ENCODE measurements at places on chromosomes 7 and 10.

- no peak for DNase-seq
Measured at GRCh38 chr7:108634036-108634435, 64.4 kb downstream of the DNAJB9 start.

- DNase-seq = no peak
Measured at GRCh38 chr10:121261665-121262064, 336.6 kb downstream of the FGFR2 start.

DNA sequence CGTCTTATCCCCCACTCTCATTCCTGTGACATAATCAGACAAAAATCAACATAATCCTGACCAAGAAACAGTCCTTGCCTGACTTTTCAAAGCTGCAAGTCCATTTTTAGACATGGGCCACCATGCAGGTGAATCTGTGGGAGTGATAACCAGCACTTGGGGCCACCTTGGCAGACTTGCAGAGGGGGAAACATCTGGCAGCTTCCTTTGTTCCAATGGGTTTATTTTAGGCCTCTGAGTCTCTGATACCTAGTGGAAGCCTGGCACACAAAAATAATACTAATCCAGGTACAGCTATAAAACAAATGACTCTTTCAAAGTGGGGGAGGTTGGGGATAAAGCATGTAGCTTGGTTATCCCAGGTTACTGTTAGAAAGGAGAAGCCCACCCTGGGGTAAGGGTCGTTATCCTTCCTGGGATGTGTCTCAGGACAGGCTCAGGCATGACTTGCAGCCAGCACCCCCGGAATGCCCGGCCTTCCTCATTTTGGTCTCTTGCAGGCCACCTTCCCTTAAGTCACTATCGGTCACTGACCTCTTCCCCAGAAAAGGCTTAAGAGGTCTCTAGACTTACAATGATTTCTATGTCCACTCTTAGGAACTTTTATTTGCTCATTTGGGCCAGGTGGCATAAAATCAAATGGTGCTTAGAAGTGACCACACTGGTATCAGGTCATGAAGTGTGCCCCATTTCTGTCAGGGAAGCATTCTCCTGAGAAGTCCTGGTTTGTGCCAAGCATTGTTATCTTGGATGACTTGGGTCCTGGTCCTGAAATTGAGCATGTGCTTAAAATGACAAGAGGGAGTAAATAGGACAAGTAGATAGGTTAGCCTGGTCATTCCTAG, 37.6 kb downstream of the EEPD1 start:
- no peak for DNase-seq

- peak; percentile 58 for DNase-seq
Measured at GRCh38 chr7:100691676-100692577, 2.1 kb downstream of the GIGYF1 start.

DNA sequence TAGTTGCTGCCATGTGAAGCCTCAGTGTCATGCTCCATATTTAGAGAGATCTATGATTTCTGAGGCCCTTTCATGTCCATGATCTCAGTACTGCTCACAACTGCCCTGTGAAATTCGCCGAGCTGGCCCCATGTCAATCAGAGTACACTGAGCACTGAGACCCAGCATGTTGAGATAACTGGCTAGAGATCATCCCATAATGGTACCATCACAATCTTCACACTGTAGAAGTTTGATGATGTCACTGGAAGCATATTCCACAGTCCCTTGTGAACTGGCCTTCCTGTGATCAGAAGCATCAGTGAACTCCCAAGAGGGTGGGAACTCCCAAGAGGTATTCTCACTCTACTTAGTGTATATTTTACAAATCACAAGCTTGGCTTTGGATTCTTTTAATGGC, 116.0 kb downstream of the EGFR start:
- DNase-seq = no peak

DNA sequence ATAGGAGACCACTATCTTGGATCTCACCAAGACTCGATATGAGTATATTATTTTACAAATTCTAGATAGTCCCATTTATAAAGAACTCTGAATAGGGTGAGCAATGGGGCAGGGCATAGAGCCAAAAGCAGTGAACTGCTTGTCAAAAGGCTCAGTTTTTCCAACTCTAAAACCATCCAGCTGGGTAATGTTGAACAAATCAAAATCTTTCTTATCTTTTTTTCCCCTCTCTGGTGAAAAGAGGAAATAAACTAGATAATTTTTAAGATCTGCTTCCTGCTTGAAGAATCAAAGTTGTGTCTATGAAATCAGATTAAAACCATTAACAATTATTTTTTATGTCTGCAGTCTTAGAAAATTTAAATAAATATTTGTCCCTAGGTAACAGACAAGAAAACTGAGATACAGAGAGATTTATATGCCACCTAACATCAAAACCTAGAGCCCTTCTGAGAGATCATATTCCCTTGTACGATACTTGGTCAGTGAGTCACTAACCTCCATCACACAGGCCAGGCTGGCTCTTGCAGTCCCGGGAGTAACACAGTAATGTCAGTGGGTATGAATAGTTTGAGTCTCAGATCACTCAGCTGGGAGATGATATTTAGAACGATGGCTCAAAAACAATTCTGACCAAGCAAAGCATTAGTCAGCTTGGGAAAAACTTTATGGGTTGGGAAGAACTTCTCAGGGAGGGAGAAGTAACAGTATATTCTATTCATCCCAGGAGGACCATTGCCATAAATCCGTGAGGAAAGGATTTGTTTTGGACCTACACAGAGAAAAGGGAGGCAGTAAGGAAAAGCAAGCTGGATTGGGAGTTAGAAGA, 178.8 kb downstream of the REEP3 start:
- DNase-seq = no peak

- no peak for DNase-seq
Measured at GRCh38 chr10:127832501-127832900, 60.2 kb downstream of the CLRN3 start.

DNA sequence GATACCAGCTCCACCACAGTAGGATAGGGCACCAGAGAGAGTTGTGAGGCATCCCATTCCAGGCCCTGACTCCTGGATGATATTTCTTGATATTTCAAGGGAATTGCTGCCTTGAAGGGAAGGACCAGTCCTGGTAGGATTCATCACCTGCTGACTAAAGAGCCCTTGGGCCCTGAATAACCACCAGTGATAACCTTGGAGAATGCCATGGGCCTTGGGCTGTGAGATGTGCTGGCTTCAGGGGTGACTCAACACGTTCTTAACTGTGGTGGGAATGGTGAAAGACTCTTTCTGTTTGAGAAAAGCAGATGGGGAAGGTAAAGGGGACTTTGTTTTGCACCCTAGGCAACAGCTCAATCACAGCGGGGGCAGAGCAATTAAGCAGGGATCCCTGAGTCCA, 21.4 kb upstream of the ASZ1 start:
- DNase-seq = no peak

DNA sequence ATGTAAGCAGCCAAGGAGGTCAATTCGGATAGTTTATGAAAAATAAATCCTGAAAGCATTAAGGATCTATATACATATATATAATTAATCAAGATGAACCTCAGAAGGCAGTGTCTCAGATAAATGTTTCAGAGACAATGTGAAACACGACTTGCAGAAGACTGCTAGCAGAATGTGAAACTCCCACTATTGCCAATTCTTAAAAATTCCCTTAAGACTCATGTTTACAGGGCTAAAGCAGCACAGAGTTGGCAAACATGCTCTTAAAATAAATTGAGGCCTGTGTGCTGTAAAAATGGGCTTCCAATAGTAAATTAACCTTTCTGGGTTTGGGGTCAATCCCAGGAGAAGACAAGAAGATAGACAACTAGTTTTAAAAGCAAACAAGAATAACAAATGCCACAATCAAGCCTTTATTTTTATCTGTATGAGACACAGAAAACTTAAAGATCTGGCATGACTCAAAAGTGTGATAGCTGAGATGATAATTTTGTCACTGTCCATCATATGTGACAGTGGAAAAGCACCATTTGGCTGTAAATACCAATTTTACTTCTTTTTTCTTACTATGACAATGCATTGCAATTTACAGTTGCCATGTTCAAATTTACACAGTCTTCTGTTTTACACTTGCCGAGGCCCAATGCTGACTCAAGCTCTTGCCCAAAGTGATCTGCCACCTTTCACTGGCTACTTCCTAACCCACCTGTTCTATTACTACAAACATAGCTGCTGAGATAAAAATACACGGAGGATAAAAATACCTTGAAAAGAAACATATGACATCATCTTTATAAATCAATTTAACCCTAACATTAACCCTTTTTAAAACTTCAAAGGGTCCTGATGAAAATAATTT, 78.6 kb downstream of the CHCHD3 start:
- no peak for DNase-seq

DNA sequence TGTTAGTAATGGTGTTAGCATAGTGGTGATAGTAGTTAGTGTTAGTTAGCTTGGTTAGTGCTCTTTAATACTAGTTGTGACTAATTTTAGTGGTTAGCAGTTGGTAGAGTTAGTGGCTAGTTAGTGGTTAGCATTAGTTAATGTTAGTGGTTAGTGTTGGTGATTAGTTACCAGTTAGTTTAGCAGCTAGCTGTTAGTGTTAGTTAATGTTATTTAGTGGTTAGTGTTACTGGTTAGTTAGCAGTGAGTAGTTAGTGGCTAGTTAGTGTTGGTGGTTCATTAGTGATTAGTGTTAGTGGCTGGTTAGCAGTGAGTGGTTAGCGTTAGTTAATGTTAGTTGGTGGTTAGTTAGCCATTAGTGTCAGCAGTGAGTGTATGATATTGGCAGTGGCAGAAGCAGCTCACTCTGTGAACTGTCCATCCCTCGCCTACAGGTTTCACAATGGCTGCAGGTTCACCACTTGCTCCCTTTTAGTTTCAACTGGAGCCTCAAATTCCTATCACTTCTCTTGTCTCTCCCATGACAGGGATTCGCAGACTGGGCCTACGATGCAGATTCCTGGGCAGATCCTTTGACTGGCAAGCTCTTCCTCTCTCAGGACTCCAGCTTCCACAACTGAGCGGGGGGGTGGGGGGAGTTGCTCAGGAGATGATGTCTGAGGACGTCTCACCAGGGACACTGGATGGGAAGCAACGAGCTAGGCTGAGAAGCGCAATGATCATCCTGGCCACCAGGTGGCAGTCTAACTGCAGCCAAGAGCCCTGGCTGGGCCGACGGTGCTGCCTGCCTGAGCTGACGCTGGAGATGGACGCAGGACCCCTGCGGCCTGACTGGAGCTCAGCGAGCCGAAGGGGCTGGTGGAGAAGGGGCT, 19.5 kb downstream of the GHRHR start:
- DNase-seq = peak; percentile 36

GRCh38 chr7:157520249-157520648, 183.4 kb downstream of the DNAJB6 start:
- DNase-seq = no peak

DNA sequence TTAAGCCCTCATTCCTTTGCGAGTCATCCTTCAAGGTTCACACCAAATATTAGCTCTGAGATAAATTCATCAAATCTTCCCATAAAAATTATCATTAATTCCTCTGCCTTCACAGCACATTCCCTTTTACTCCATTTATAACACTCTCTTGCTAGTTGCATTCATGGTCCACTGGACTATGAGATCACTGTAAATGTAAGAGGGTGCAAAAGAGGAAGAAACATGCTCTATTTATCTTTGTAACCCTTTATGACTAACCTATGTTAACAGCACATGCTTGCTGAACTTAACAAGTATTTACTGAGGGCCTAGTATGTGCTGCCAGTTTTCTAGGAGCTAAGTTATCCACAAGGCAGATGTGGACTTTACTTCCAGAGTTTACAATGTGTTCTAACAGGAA, 86.7 kb upstream of the TMEM168 start:
- DNase-seq = no peak

DNA sequence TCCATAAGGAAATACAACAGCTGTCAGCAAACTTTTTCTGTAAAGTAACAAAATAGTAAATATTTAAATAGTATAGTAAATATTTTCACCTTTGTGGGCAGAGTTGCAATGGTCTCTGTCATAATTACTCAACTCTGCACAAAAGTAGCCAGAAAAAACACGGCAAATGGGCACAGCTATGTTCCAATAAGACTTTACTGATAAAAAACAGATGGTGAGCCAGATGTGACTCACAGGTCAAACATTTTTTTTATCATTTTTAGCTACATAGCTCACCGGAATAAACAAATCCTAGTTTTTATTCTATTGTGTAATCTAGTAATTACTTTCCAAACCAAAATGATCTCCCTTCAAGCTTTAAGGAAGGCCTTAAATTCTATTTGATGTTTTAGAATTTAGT, 55.3 kb downstream of the NCAPG2 start:
- DNase-seq = no peak

GRCh38 chr7:115368998-115369397, 447.1 kb downstream of the MDFIC start:
- DNase-seq = no peak

- DNase-seq = no peak
Measured at GRCh38 chr10:51501396-51501795, 198.0 kb downstream of the CSTF2T start.

- DNase-seq = no peak
Measured at GRCh38 chr10:17239345-17240085, 11.5 kb downstream of the VIM start.

DNA sequence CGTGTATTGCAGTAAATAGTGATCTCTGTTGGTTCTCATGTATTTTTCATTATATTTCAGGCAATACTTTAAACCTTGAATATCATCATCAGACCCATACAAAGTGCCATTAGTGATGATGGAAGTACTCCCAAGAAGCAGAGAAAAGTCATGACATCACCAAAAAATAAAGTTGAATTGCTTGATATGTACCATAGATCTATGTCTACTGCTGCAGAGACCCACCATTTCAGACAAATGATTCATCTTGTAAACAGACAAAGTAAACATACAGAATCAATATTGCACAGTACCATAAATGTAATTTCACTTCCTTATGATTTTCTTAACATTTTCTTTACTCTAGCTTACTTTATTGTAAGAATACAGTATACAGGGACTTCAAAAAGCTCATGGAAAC, 347.8 kb downstream of the IPMK start:
- DNase-seq = no peak

DNA sequence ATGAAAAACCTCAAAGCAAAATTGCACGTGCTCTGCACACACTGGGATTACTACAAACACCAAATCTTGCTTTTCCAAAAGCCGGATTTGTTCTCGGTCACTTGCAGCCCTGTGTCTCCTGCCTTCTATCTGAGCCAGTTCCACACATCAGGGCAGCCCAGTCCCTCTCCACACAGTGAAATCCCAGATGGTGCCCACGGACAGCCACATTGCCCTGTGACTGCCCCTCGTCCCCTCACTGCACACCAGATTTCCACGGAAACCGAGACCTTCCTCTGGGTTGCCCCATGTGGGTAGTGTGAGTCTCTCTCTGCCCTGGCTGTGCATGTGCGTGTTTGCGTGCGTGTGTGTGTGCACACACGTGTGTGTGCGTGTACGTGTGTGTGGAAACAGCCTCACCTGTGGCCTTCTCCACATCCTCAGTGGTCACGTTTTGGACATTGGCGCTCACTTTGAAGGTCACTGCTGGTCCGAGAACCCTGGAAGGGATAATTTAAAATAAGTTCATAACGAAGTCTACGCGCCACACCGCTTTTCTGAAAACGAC, 506.7 kb downstream of the PTPRN2 start:
- no peak for DNase-seq

GRCh38 chr7:121744319-121744718, 128.6 kb upstream of the PTPRZ1 start:
- no peak for DNase-seq

Data from stimulated activated CD4-positive, alpha-beta T cell treated with anti-CD3 and anti-CD28 coated beads, Interleukin-1b, Interleukin-23, amount 100 ng/mL, for 1 hour (primary cell).